ENCODE measurements at places on chromosomes 4 and X.

DNA sequence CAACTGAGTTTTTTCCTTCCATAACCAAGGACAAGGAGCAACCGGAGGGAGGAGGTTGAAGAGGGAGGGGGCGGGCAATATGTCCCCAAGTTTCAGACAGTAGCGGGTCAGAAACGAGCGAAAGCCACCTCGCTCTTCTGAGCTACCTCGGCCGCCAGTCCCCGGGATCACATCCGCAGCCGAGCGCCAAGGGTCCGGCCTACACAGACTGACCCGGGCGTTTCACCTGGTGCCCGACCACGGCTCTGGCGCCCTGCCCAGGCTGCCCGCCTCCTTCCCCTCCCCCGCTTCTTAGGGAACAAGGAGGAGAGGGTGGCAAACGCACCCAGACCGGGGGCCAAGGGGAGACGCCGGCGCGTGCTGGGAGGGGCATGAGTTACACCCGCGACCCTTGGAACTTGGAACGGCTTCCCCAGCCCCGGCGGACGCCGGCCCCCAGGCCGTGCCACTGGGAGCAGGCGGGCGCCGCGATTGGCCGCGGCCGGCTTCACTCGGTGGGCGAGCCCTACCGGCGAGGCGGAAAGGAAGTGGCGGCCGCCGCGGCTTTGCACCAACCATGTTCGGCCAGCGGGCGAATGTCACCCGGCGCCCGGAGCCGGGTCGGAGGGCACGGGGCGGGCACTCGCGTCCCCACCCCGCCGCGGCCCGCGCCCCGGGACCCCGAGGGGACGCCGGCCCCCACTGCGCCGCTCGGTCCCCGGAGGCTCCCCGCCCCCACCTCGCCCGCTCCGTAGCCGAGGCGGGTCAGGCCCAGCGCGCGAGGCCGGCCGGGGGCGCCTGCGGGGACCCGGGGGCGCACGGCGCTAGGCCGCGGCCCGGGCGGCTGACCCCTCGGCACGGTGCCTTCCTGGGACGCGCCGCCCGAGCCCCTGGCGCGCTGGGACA, 1.5 kb downstream of the IRF2 start:
- DNase-seq: peak; percentile 72

DNA sequence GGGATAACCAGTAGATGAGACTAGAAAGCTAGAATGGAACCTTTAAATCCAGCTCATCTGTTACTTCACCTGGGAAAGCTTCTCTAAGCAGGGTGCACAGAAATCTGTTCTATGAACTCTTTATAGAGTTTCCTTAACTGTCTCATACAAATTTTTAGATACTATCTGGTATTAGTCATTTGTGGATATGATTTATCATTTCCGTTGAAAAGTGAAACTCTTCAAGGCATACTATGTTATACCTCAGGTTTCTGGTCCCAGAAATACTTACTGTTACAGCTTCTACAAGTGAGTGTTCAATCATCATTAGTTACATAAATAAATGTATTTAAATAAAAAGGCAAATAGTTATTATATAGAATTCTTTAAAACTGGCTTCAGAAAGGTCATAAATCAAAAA, 298.3 kb upstream of the AGA start:
- no peak for DNase-seq

DNA sequence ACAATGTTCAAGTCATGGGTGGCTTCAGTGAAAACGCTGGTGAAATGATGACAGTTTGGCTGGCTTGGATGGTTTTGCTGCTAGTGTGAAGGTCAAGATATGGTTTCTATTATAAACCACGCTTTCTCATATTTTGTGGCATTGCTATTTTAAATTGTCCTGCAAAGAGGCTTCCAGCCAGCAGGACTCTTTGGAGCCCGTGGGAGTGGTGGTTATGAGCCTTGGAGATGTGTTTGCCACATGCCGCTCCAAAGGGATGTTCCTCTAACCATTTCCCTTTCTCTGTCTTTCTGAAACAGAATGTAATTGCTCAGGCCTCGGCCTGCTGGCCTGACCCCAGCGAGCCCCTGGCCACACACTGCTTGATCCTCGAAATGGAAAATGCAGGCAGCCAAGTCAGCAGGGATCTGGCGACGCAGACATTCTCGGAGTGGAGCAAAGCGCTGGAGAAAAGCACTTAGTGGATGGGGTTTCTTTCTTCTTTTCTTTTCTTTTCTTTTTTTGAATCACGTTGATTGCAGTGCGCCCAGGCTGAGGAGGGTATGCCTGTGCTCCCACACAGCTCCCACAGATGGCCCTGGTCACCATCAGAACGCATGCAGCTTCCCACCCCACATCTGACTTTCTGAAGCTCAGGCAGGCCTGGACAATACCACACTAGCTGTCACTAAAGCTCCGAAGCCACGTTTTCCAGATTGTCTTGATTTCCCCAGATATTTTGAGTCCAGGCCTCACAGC, 114.0 kb downstream of the ENPP6 start:
- no peak for DNase-seq

- no peak for DNase-seq
Measured at GRCh38 chrX:32448320-32448719, 763.0 kb downstream of the DMD start.

DNA sequence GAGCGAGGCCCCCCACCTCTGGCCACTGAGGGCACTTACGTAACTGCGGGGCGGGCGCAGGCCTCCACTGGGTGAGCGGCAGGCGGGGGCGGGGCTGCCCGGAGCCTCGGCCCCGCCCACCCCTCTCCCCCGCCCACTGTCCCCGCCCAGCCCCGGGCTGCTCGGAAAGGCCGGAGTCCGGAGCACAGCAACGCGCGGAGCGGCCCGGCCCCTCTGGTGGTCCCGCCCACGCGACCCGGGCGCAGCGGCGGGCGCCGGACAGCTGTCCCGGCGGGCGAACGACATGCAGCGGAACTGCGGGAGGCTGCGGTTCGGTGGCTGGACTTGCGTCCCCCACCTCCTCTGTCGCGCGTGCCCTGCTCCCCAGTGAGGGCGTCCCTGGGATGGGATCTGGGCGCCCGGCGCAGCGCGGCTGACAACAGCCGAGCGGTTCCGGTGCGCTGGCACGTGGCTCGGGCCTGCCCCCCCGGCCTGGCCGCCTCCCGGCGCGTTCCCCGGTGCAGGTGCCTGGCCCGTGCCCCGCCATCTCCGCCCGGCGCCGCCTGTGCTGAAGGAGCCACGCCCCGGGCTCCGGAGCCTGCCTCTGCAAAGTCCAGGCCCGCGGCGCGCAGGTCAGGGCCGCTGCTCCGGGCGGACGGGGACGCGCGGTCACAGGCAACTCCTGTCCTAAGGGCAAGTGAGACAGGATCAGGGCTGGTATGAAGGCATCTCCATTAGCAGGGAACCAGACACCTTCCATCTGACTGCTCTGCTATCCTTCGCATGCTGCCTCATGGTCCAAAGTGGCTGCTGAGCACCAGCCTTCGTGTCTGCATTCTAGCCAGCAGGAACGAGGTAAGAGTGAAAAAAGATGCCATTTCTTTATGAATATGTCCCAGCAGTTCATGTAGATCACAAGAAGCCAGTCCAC, 21.8 kb upstream of the JAKMIP1 start:
- peak; percentile 50 for DNase-seq

Measured in nucleus accumbens (tissue), 56 donors.